ENCODE measurements at places on chromosomes 7 and 10. TPM values are rescaled to one million over a fixed set of nuclear protein-coding genes. Genes with fewer than 3 reads are reported as not detected.

The ZCWPW1 gene
- total RNA-seq: 7.6 TPM

The ZNF316 gene
- 34.2 TPM for total RNA-seq

DNA sequence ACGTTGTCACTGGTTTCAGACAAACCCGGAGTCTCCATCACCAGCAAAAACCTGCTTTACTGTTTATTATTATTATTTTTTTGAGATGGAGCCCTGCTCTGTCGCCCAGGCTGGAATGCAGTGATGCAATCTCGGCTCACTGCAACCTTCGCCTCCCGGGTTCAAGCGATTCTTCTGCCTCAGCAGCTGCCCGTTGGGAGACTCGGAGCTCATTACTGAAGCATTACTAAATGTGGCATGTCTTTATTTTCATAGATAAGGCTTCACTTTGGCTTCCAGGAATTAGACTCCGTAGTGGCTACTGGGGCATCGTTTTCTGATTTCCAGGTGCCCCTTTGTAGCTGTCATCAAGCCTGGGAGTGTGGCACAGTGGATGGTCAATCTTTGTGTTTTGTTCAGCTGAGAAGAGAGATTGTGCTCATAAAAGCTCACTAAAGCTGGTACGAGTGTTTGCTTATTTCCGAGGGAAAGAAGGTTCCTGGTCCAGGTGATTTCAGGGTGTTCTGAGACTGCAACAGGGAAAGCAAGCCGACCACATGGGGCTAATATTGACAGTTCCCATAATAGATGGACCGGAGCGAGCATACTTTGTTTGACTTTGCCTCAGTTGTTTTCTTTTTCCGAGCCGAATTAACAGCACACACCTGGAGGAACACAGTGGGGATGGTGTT is 163.1 kb downstream of the CAMK1D start:
- no peak overlapping the region for H3K4me3 ChIP-seq
- H3K4me1 ChIP-seq: no peaks in the 10 kb centered on the region
- no peaks in the 10 kb centered on the region for H3K36me3 ChIP-seq
- DNase-seq: no peak

The AGMO gene
- total RNA-seq: 0.45 TPM

GRCh38 chr10:80072584-80072983 is 5.9 kb upstream of the TMEM254 start:
- H3K27me3 ChIP-seq: no peaks in the 10 kb centered on the region
- no peak overlapping the region for H3K4me3 ChIP-seq
- H3K4me1 ChIP-seq: peaks cover 2% of the 10 kb centered on the region
- DNase-seq: no peak

DNA sequence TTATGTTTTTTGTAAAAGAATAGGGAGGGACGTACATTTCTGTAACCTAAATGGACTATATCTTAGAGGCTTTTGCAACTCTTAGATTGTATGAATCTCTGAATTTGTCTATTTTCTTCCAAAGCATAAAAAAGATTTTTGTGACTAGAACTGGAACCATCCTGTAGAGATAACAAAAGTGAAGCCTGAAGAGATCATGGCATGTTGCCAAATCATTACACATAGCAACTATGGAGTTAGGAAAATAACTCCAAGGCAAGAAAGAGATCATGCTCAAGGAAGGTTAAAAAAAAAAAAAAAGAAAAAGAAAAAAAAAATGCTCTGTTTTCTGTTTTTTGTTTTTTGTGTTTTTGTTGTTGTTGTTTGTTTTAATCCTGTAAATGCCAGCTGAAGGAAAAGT is 567.7 kb upstream of the ZWINT start:
- H3K4me1 ChIP-seq: no peaks in the 10 kb centered on the region
- H3K27me3 ChIP-seq: no peaks in the 10 kb centered on the region
- H3K4me3 ChIP-seq: no peak overlapping the region
- no peak for DNase-seq
- no peaks in the 10 kb centered on the region for H3K36me3 ChIP-seq

GRCh38 chr10:111077785-111078504 is 1.1 kb downstream of the ADRA2A start:
- peak overlapping the region; percentile 59 for H3K4me3 ChIP-seq
- peaks cover 95% of the 10 kb centered on the region for H3K27me3 ChIP-seq
- no peaks in the 10 kb centered on the region for H3K36me3 ChIP-seq
- H3K4me1 ChIP-seq: peaks cover 26% of the 10 kb centered on the region
- no peak overlapping the region for H3K27ac ChIP-seq

DNA sequence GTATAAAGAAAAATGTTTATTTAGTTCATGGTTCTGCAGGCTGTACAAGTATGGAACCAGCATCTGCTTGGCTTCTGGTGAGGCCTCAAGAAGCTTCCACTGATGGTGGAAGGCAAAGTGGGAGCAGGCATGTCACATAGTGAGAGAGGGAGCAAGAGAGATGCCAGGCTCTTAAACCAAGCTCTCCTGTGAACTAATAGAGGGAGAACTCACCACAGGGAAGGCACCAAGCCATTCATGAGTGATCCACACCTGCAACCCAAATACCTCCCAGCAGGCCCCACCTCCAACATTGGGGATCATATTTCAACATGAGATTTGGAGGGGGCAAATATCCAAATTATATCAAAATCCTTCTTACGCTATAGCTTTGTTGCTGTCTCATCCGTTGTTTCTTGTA is 113.1 kb downstream of the CPED1 start:
- no peak overlapping the region for H3K4me3 ChIP-seq
- H3K27ac ChIP-seq: no peak overlapping the region
- DNase-seq: no peak
- no peaks in the 10 kb centered on the region for H3K27me3 ChIP-seq

DNA sequence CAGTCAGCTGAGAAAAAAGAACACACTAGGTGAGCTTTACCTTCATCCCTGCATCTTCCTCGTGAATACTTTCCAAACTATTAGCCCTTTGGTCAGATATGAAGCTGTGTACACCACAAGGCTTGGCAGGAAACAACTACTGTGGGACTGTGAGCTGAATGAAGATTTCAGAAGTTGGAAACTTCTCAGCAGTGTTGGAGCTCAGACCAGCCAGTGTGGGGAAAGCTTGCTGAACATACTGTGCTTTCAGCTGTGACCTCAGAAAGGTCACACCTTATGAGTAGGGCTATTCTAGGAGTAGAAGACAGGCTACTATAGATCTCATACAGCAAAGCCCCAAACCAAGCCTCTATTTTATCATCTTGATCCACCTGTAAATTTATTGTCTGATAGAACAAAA is 123.6 kb downstream of the EXOC4 start:
- H3K27ac ChIP-seq: no peak overlapping the region
- H3K36me3 ChIP-seq: no peaks in the 10 kb centered on the region
- H3K4me1 ChIP-seq: no peaks in the 10 kb centered on the region
- H3K4me3 ChIP-seq: no peak overlapping the region
- H3K27me3 ChIP-seq: no peaks in the 10 kb centered on the region

DNA sequence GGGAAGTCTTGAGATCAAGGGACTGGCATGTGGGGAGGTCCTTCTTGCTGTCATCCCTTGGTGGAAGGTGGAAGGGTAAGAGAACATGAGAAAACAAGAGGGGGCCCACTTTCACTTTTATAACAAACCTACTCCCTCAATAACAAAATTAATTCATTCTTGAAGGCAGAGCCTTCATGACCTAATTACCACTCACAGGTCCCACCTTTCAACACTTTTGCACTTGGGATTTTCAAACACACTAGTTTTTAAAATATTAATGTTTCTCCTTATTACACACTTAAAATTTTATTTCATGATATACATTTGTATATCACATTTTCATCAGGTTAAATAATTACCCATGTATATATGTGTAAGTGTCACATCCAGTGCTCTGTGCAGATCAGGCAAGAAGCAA is 2.0 kb downstream of the ST7 start:
- no peaks in the 10 kb centered on the region for H3K27me3 ChIP-seq
- H3K4me1 ChIP-seq: peaks cover 33% of the 10 kb centered on the region
- no peaks in the 10 kb centered on the region for H3K36me3 ChIP-seq
- H3K27ac ChIP-seq: peak overlapping the region; percentile 99
- no peak for DNase-seq

DNA sequence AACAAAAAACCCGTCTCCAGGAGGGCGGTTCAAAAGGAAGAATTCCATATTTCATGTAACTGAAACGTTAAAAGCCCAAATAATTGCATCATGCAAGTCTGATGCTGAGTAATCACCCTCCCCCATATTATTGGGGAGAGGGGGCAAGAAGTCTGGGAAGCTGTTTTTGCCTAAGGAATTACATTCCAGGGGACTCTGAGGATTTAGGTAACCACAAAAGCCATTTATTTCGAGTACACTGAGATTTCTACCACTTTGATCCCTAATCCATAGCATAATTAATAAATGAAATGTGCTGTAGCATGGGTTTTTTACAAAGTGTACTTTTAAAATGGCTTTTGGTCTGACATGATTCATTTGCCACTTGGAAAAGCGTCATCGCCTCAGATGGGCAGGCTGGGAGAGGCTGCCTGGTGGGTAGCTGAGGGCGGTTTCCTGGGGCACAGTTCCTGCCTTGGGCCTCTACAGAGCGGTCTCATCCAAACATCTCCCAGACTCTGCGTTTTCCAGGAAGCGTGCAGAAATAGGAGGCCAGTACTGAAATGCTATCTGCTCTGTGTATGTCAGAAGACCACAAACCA is 106.5 kb downstream of the TCF7L2 start:
- H3K27me3 ChIP-seq: no peaks in the 10 kb centered on the region
- no peaks in the 10 kb centered on the region for H3K36me3 ChIP-seq
- no peak for DNase-seq

The UCMA gene
- not detected for total RNA-seq

DNA sequence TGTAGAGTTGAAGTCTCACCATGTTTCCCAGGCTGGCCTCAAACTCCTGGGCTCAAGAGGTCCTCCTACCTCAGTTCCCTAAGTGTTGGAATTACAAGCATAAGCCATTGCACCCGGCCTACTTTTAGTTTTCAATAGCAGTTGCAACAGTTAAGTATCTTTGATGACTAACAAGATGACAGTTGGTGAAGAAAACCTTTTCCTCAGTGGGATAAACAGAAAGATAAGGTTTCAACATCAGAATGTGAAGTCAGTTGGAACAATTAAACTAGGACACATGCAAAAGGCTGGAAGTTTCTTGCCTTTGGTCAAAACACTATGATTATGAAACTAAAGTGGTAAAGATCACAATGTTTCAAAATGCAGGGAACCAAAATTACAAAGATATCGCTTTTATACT is 169.2 kb downstream of the ZNF438 start:
- H3K36me3 ChIP-seq: no peaks in the 10 kb centered on the region
- no peaks in the 10 kb centered on the region for H3K27me3 ChIP-seq
- peak overlapping the region; percentile 44 for H3K27ac ChIP-seq

- no peaks in the 10 kb centered on the region for H3K4me1 ChIP-seq
- DNase-seq: no peak
- no peaks in the 10 kb centered on the region for H3K27me3 ChIP-seq
- H3K4me3 ChIP-seq: no peak overlapping the region
- no peaks in the 10 kb centered on the region for H3K36me3 ChIP-seq
Observed at GRCh38 chr10:87841186-87841585, 22.1 kb downstream of the KLLN start.

DNA sequence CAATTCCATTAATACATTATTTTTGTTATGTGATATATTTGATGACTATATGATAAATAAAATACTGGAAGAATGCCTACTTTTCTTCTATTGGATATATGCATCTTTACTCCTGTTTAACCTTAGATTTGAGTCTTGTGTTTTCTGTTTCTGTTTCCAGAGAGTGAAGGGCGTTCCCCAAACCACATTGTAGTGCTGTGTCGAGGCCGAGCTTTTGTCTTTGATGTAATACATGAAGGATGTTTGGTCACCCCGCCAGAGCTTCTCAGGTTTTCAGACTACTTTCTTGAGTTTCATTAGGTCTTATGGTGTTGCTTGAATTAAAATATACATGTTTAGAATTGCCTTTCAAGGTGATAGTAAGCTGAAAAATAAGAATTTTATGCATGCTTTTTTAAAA is 23.8 kb downstream of the CROT start:
- peaks cover 20% of the 10 kb centered on the region for H3K36me3 ChIP-seq
- no peaks in the 10 kb centered on the region for H3K4me1 ChIP-seq
- H3K27me3 ChIP-seq: no peaks in the 10 kb centered on the region
- no peak for DNase-seq
- no peak overlapping the region for H3K4me3 ChIP-seq
- H3K27ac ChIP-seq: no peak overlapping the region

DNA sequence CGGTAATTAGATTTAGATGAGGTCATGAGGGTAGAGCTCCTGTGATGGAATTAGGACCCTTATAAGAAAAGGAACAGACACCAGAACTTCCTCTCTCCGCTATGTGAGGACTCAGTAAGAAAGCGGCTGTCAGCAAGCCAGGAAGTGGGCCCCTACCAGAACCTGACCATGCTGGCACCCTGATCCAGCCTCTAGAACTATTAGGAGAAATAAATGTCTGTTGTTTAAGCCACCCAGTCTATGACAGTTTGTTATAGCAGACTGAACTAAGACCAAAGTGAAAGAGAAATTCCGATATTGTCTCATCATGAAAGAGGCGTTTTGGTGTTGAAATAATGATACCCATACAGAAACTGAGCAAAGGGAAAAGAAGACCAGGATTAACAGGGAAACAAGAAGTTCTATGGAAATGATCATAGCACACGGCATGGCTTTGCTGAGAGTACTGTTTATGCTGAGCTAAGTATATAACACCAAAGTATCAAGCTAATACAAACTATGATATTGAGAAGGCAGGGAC is 9.2 kb downstream of the CLEC2L start:
- no peaks in the 10 kb centered on the region for H3K4me1 ChIP-seq
- DNase-seq: no peak
- no peak overlapping the region for H3K4me3 ChIP-seq
- no peaks in the 10 kb centered on the region for H3K36me3 ChIP-seq
- H3K27ac ChIP-seq: no peak overlapping the region

DNA sequence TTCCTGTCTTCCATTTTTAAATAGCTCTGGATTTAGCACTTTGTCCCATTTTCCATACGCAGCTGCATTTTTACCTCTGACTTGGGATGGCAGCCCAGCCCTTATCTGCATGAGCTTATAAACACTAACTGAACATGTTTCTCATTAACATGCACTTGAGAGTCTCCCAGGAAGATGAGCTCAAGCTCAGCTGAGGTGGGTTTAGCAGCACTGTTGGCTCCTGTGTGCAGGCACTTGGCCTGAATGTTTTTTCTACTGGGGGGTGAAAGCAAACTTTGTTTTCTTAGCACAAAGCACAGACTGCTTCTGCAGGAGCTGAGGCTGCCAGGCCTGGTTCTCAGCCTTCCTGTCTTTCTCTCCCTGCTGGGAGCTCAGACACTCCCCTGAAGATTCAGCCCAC is 1093.6 kb upstream of the AUTS2 start:
- no peaks in the 10 kb centered on the region for H3K27me3 ChIP-seq
- no peak overlapping the region for H3K4me3 ChIP-seq
- no peaks in the 10 kb centered on the region for H3K36me3 ChIP-seq
- no peak overlapping the region for H3K27ac ChIP-seq
- H3K4me1 ChIP-seq: no peaks in the 10 kb centered on the region

The GIMAP4 gene
- total RNA-seq: 29.2 TPM

- H3K4me3 ChIP-seq: no peak overlapping the region
- H3K27me3 ChIP-seq: no peaks in the 10 kb centered on the region
- peaks cover 15% of the 10 kb centered on the region for H3K4me1 ChIP-seq
- H3K27ac ChIP-seq: no peak overlapping the region
- H3K36me3 ChIP-seq: no peaks in the 10 kb centered on the region
- DNase-seq: no peak
Observed at GRCh38 chr10:31142026-31142425, 110.4 kb upstream of the ZNF438 start.

GRCh38 chr10:43036481-43037428 is 40.1 kb upstream of the RET start:
- no peaks in the 10 kb centered on the region for H3K27me3 ChIP-seq
- H3K27ac ChIP-seq: no peak overlapping the region
- no peak overlapping the region for H3K4me3 ChIP-seq

All from esophagus muscularis mucosa (tissue), 4 donors.